ENCODE measurements at places on chromosomes 6 and 20. TPM values are rescaled to one million over a fixed set of nuclear protein-coding genes. Genes with fewer than 3 reads are reported as not detected.

The TRDN gene
- total RNA-seq = 5.1 TPM

The SYCP2L gene
- total RNA-seq = 4.1 TPM

DNA sequence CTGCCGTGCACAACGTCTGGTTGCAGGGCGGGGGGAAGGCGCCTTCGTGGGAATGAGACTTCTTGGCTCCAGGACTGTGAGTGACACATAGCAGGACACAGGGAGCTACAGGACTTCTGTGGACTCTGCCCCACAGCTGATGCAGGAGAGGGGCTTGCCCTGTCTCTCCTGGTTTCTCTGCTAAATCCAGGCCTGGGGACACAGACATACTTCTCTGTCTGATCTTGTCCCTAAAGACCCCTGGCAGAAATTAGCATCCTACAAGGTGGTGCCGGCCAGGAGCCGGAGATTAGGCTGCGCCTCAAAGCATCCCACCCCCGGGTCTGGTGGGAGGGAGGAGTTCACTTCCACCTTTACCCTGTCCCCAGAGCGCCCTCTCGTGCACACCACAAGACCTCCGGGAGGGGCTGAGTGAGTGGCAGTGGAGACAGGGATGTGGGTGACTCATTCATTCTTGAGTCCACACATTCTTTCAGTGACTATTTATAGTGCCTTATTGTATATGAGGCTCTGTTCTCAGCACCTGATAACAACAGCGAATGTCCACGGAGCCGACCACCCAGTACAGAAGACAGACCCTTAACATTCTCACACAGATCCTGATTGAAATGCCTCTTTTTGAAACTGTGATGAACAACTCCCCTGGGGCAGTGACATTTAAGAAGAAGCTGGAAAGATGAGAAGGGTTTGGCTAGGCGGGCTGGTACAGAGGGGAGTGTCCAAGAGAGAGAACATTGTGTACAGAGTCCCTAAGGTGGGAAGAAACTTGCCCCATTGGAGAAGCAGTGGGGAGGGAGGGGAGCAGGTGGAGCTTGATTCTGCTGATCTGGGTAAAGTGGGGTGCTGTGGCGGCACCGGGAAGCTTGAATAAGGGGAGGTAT is 39.0 kb downstream of the GMPR start:
- peak; percentile 84 for DNase-seq

The FKBP1C gene
- total RNA-seq = not detected

- peak; percentile 58 for DNase-seq
Observed at GRCh38 chr20:62010551-62011402, 54.9 kb downstream of the TAF4 start.

GRCh38 chr20:63895952-63896263 is 982 bp downstream of the DNAJC5 start:
- DNase-seq = peak; percentile 46

- DNase-seq = no peak
Observed at GRCh38 chr6:80183019-80183795, 76.7 kb downstream of the BCKDHB start.

DNA sequence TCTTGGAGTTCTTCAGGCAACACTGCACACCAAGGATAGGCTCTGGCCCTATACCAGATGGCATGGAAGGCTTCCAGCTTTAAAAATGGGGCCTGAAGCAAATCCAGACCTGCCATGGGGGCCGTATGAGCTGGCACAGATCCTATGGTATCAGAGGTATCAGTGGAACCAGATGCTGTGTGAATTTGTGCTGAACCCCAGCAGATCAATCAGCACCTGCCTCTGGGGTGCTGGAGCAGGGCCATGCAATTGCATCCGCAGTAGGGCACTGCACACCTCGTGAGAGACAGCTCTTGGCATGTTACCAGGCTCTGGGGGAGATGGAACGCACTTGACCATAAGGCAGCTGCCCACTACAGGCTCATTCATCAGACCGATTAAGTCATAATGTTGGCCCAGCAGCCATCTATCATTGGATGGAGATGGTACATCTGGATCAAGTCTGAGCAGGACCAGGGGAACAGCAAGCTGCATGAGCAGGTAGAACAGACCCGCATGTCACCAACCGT is 221.5 kb downstream of the MYLK4 start:
- no peak for DNase-seq

The OR2B2 gene
- not detected for total RNA-seq

The GRM4 gene
- total RNA-seq = 0.96 TPM

The TREML1 gene
- 5.1 TPM for total RNA-seq

The HLA-DMB gene
- 10.1 TPM for total RNA-seq

DNA sequence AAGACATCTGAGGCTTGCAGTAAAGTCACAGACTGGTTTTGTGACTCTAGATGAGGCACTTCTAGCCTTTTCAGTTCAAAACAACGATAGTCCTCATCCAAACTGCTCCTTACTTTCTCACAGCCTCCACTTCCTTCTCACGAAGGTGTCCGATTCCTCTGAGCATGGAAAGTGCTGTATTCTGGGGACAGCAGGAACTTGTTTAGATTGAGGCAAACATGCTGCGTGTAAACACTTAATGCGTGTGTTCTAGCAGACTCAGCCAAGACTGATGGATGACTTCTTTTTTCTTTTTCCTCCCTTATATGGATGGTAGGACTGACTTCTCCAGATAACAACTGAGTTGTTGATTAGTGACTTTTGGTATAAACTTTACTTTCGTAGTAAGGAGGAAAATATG is 80.2 kb upstream of the PRDM1 start:
- no peak for DNase-seq

- DNase-seq = no peak
Observed at GRCh38 chr20:45301824-45302271, 4.8 kb upstream of the RBPJL start.

GRCh38 chr6:25578538-25578937 is 73.5 kb upstream of the SCGN start:
- DNase-seq = no peak

The NR2E1 gene
- total RNA-seq = 0.48 TPM

- no peak for DNase-seq
Observed at GRCh38 chr6:158556113-158556512, 3.8 kb upstream of the TMEM181 start.

The SLC17A1 gene
- total RNA-seq = 6.5 TPM

The OOEP gene
- not detected for total RNA-seq

The RIMS4 gene
- 2.9 TPM for total RNA-seq

DNA sequence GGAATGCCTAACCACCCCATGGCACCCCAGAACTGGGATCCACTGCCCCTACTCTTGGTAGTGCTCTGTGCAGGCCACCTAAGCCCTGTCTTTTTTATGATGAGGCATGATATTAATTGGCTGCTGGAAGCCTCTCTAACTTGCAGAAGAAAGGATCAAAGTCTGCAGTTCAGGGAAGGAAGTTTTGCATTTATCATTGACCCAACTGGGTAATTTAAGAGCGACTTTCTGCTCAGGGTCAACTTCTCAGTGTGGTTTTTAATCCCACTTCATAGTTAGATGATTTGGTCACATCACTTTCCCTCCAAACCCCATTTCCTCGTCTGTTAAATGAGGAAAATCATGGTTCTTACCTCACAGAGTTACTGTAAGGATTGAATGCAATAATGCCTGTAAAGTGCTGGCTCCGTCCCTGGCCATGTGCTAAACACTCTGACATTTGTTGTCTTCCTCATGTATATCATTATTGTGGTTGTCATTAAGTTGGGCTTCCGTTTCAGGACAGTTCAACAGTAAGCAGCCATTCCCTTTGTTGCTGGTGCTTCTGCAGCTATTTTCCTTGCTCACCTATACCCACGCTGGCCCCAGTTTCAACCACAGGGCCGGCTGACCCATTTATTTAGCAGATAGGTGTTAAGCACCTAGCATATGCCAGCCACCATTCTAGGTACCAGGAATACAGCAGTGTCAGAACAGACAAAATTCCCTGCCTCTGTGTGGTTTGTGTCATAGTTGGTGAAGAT is 14.2 kb downstream of the E2F3 start:
- DNase-seq = no peak

The FOXQ1 gene
- total RNA-seq = not detected
